ENCODE measurements at places on chromosomes 3 and 15. TPM values are rescaled to one million over a fixed set of nuclear protein-coding genes. Genes with fewer than 3 reads are reported as not detected.

- DNase-seq: no peak
These were observed 85.2 kb downstream of the CACNA1D start for GRCh38 chr3:53579636-53580035.

GRCh38 chr15:73328149-73328820 lies 40.5 kb downstream of the HCN4 start:
- DNase-seq: no peak

DNA sequence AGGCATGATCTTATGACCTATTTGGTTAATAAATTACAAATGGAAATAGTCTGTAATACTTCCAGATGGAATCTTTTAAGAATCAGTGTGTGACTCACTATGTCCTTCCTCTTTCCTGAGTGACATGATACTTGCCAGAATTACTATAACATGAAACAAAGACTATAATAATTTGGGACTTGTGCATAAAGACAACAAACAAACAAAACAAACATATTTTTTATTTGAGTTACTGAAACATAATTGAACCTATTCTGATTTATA lies 1268.1 kb downstream of the OTOL1 start:
- DNase-seq: no peak

TMA7 gene
- 229 TPM for total RNA-seq

DNA sequence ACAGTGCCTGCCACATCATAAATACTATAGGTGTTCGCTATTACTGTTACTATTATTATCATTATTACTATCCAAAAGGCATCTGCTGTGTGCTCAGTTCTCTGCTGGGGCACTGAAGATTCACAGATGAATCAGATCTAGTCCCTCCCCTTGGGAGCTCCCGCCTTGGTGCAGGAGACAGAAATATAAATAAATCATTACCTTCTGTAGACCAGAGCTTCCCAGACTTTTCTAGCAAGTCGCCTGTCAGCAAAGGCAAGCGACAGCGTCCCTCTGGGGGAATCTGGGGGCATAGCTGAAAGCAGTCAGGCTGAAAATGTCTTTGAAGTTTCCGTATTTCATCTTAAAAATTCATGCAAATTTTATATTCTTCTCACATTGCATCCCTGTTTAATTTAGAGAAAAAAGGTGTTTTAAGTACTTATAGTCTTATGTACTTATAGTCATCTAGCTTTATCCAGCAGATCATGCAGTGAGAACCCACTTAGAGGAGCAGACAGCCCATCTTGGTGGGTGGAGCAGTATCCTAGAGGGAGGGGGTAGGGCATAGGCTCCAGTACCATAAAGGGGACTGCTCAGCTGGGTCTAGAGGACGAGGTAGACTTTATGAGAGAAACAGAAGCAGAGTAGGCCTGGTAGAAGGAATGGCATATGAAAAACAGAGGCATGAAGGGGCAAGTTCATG lies 10.4 kb upstream of the BRPF1 start:
- DNase-seq: no peak
